ENCODE measurements at places on chromosomes 5 and 9.

DNA sequence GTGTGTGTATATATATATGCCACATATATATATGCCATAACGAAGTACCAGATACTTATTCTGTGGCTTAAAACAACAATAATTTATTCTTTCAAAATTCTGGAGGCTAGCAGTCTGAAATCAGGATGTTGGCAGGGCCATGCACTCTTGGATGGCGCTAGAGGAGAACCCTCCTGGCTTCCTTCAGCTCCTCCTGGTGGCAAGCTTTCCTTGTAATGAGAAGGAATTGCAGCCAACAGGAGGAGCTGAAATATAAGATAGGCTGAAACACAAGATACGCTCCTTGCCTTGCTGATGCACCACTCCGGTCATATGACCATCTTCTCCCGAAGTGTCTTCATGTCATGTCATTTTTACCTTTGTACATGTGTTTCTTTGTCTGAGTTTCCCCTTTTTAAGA, 368.1 kb upstream of the CTNND2 start:
- no peak for DNase-seq

DNA sequence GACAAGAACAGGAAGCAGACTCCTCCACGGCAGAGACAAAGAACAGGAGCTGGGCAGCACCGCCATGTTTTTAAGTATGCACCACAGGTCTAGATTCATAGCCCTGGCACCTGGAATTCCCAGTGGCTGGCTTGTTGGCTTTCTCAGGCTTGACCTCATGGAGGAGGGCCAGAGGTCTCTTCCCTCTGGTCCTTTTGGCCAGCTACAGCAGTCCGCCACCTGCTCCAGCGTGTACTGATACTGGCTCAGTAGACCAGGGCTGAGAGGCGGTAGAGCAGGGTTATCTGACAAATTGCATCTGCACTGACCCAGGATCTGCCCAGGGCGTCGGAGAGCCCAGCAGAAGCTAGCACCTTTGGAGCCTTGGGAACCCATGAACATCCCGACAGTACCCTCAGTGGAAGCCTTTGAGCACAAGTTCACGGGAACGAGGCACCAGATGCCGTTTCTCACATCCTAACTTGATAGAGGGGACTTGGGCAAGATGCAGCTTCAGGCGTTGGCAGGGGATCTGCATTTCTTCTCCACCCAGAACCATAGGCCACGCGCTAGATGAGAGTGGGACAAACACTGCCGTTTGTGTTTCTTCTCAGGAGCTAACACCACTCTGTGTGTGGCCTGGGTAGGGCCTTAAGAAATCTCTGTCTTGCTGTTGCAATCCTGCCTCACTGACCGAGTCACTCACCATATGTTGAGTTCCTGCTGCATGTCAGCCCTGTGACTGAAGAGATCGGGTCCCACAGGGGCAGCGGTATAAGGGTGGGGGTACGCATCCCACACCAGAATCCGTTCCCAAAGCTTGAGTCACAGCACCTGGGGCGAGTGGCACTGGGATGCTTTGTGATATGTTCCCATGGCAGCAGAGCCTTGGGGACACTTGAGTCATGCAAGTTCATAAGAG, 90.3 kb upstream of the OTULINL start:
- DNase-seq: peak; percentile 68

DNA sequence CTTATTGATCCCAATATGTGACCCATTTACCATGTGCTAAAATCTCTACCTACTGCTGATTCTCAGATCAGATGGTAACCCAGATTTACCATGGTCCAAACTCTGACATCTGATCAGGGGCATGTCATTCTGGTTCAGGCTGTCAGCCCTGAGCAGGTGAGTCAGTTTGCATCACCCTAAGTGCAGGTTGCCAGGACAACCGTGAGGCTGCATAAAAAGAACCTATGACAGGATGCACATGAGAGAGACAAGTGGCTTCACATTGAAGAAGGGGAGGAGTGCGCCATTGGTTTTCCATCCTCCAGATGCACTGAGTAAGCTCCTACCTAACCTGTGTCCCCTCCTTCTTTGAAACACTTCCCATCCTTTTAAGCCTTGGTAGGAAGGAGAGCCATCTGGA, 801 bp upstream of the PRSS3 start:
- no peak for DNase-seq

- DNase-seq: peak; percentile 56
These were observed 24.0 kb downstream of the NNT start for GRCh38 chr5:43627028-43627427.

DNA sequence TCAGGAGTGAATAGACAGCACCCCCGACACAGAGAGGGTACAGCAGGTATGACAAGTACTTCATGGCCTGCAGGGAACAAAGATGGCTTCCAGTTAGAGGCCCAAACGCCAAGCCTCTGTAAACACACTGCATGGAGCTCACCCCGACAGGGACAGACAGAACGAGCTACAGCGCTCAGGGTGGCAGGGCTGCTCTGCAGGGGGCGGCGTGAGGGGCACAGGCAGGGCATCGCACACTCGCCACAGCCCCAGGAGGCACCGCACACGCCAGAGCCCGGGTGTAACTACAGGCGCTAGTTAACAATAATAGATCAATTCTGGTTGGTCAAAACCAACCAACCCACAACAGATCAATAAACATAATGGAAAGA, 21.1 kb downstream of the CLPTM1L start:
- DNase-seq: no peak

DNA sequence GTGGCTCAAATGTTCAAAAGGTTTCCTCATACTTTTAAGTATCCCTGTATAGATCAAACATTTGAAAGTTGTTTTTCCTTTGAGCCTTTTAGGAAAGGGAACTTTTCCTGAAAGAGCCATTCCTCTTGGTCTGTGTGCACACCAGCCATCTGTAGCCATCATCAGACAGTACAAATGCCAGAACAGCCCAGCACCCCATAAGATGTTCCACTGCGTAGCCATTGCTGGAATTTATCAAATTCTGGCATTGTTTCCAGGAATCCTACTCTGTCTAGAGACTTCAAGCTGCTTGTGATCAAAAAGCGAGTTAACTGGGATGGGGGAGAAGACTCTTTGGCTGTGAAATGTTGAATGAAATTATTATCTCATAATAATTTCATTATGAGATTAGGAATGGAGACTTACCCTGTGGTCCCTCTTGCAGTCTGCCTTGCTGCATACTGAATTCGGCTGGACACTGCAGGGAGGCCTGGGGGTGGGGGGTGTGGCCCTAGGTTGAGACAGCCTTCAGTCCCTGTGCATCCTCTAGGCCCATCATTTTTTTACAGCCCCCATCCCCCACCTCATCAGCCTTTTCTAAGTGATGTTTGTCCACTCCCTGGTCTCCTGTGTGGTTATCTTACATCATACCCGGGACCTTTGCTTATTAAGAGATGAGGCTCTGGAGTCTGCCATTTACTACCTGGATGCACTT, 99.8 kb downstream of the RALGPS1 start:
- DNase-seq: peak; percentile 84

DNA sequence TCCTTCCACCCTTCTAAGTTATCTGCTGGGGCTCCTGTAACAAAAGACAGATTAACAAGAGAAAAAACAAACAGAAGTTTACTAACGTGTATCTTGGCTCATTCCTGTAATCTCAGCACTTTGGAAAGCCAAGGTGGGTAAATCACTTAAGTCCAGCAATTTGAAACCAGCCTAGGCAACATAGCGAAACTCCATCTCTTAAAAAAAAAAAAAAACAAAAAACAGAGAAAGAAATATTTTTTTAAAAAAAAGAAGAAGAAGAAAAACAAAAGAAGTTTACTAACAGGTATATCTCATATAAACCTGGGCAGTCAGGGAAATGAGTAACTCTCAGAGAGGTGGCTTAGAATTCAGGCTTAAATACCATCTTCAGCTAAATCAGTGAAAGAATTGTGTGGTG, 10.3 kb upstream of the NDFIP1 start:
- no peak for DNase-seq

Measured in fibroblast of skin of abdomen (primary cell).